Central memory CD8-positive, alpha-beta T cell (primary cell): ENCODE measurements at places on chromosomes 2 and 18.

- no peak for DNase-seq
These were observed 60.5 kb upstream of the CABYR start for GRCh38 chr18:24078391-24078790.

GRCh38 chr2:192288295-192288694 lies 93.6 kb upstream of the TMEFF2 start:
- DNase-seq, result no peak

- no peak for DNase-seq
These were observed 76.1 kb upstream of the DNMT3A start for GRCh38 chr2:25417715-25418369.

DNA sequence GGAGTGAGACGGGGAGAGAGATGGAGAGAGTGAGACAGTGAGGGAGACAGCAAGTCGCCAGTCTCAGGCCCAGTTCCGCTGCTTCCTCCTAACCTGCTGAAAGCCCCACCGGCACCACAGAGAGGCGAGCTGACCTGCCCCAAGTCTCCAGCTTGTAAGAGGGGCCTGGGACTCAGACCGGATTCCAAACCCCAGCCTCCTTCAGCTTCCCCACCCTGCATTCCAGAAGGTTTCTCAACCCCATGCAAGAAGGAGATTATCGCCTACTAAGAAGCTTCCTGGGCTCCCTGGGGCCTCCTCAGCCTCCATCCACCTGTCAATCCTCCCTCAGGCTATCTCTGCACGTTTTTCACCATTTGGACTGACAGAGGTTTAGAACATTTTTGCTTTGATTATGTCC lies 173.1 kb upstream of the RAB6C start:
- DNase-seq, result no peak

DNA sequence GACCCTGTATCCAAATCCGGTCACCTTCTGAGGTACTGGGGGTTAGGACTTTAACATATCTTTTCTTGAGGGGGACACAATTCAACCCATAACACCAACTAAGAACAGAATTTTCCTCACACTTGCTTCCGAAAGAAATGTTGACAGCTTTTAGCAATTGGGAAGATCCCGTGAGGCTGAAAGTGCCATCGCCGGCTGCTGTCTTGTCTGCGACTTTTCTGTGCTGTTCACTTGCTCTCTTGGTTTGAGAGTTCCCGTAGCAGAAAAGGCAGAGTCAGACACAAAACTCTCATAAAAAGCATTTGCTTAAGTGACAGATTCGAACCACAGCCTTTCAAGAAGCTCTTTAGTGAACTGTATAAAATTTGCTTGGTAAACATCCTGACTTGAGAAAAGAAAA lies 253.4 kb downstream of the ARHGAP15 start:
- DNase-seq, result no peak

DNA sequence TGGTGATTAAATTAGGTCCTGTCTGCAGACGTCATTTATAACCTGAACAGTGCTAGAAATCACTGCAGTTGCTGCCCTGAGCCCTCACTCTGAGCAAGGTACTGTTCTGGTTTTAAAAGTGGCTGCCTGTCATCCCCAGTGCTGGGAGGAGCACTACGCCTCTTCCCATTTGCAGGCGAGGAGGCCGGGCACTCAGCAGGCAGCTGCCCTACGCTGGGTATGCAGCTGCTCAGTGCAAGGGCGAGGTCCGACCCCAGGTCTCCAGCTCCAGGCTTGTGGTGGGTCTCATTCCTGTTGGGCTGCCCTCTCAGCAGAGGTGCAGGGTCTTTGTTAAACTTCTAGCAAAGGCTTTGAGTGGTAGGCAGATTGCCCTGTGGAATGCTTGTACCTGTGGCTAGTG lies 15.7 kb downstream of the CNDP2 start:
- DNase-seq, result no peak

GRCh38 chr2:130963849-130964793 lies 127.4 kb downstream of the ARHGEF4 start:
- DNase-seq, result no peak

- no peak for DNase-seq
These were observed 447.0 kb upstream of the TCF4 start for GRCh38 chr18:56034949-56035348.

DNA sequence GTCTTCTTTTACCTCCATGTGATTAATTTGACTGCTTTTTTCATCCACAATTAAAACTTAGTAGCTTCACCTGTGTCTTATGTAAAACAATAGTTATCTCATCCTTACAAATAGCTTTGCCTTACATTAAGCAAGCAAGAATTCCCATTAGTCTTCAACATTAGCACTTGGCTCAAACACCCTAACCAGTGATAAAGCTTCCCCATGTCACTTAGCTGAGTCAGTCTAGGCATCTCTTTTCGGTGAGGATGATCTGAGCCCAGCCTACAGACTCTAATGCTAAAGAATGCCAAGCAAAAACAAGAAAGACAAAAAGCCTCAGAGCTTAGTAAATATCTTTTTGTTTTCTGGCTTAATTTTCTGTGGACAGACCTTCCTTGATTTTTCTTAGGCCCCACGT lies 26.1 kb downstream of the GAD1 start:
- DNase-seq, result no peak

DNA sequence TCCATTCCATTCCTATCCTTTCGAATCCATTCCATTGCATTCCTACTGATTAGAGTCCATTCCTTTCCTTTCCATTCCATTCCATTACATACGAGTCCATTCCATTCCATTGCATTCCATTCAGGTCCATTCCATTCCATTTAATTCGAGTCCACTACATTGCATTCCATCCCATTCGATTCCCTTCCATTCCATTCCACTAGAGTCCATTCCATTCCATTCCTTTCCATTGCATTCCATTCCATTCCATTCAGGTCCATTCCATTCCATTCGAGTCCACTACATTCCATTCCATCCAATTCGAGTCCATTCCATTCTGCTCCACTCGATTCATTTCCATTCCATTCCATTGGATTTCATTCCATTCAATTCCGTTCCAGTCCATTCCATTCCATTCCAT lies 1133.6 kb downstream of the RPIA start:
- no peak for DNase-seq
